HS-5 (cell line): ENCODE measurements at places on chromosomes 11 and 22.

DNA sequence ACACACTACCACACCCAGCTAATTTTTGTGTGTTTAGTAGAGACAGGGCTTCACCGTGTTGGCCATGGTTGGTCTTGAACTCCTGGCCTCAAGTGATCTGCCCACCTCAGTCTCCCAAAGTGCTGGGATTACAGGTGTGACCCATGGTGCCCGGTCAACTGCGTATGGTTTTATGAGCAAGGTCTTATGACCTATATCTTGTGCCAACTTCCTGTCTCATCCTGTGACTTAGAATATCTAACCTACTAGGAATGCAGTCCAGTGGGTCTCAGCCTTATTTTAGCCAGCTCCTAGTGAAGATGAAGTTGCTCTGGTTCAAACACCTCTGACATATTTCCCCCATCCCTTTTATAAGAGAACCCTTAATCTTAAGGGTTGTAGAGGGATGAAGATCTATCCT lies 66.1 kb upstream of the OR5AN1 start:
- no peak for DNase-seq

- DNase-seq: no peak
These were observed 144.0 kb downstream of the MPPED1 start for GRCh38 chr22:43555561-43556515.

- DNase-seq: no peak
These were observed at the start of gene MAJIN for GRCh38 chr11:64971421-64972233. Gene MAJIN (minus strand): TSS chr11:64972108. CDS start chr11:64959405, 12,703 bp downstream.

- DNase-seq: no peak
These were observed 25.7 kb downstream of the AMOTL1 start for GRCh38 chr11:94793822-94794221.

DNA sequence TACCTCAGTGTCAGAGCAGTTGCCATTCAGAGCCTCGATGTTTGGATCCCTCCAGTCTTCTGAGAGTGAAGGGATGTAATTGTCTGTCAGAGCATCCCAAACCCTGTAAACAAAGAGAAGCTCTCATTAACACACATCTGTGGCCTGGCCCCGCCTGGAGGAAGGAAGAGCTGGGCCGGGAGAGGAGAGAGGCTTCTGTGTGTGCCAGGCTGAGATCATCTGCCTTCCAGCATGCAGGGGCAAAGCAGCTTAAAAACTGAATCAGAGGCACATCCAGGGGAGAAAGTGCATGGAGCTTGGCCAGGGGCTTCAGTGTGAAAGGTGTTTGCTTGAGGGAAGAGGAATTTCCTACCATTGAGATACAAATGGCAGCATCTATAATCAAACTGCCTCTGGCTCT lies 14.5 kb downstream of the FEZ1 start:
- no peak for DNase-seq

DNA sequence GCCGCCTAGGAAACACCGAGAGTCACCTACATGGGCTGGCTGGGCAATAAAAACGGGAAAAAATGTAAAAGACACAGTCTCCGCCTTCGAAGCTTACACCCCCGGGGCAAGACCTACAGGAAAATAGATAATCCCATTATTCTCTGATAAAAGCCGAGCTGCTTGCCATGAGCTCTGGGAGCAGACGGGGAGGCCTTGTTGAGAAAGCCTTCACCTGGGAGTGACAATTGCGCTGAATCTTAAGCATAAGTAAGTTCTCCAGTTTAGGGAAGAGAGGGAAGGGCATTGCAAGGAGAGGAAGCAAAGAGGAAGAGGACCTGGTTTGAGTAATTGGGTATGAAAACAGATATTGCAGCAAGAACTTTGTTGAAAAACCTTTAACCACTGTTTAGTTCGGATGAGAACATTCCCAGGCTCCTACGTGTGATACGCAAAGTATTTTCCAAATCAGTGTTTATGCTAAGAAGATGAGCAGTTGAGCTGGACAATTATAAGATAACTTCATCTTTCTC lies 813 bp upstream of the BTBD10 start:
- DNase-seq: no peak

GRCh38 chr11:79312617-79313529 lies 128.0 kb downstream of the TENM4 start:
- DNase-seq: no peak

GRCh38 chr11:112381578-112381977 lies 120.9 kb upstream of the PLET1 start:
- no peak for DNase-seq

DNA sequence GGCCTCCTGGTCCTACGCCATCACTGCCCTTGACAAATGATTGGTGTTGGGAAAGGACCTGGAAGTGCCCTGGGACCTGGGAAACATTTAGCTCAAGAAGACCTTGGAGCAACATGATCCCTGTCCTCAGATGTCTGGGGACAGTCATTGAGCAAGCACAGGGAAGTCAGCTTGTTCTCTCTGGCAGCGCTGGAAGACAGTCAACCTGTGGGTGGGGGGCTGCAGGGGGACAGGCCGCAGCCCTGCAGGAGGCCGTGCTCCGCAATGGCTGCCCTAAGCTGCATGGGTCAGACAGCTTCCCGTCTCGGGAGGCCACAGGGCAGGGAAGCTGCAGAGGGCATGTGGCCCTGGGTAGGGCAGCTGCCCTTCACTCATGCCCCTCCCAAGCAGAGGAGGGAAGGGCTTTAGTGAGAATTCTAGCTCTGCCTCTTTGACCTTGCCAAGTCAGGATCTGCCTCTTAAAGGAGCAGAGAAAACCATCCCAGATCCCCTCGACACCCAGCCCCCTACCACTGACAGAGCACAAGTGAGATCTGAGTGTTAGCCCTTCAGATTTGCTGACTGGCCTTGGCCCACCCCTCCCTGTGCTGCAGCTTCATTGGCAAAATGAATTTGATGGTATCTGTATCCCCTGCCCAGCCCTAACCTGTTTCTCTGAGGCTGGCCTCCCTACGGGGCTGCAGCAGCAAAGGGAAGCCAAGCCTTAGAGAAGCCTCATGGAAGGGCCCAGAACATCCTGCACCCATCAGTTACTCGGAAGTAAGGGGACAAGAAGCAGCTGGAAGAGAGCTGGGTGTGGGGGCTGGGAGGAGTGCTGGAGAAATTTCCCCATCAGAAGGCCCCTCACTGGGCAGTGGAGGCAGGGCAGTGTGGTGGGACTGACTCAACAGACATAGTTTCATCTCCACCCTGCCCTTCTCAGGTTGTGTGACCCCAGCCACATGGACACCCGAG lies 6.2 kb upstream of the SREBF2 start:
- DNase-seq: no peak

DNA sequence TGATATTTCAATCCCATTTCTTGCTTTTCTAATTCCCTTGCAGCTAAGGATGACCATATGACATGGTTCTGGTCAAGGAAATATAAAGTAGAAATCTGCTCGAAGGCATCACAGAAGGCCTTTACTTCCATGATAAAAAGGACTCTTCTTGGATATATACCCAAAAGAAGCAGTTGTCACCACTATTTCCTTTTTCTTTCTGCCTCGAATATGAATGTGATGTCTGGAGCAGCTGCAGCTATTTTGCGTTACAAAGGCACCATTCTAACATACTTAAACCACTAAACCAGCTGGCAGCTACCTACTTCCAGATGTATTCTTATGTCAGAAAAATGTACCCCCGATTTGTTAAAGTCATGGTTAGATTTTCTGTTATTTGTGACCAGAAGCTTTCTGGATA lies 18.9 kb downstream of the EXPH5 start:
- no peak for DNase-seq

DNA sequence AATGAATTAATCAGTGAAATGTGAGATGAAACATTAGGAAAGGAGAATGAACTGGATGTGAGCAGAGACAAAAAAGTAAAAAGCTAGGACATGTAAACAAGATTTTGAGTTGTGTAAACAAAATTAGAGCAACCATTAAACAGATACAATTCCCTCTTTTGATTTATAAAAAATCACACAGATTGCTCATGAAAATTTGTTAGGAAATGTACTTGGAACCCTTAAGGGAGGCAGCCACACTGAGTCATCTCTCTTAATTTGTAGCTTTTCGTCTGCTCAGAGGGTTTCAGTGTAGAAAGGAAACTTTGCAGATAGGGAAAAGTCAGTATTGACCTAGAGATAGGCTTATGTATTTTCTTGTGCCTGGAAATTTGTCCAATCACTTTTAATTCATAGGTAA lies 49.6 kb upstream of the ME3 start:
- no peak for DNase-seq

DNA sequence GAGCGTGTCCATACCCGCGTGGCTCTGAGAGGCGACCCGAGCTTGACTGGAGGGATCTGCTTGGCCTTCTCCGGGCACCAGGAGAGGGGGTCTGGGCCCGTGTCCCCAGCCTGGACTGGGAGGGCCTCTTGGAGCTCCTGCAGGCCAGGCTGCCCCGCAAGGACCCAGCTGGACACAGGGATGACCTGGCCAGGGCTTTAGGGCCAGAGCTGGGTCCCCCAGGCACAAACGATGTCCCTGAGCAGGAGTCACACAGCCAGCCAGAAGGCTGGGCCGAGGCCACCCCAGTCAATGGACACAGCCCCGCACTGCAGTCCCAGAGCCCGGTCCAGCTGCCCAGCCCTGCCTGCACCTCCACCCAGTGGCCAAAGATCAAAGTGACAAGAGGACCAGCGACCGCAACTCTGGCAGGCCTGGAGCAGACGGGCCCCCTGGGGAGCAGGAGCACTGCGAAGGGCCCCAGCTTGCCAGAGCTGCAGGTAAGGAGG lies 38.2 kb downstream of the TRIOBP start:
- DNase-seq: no peak

- peak; percentile 18 for DNase-seq
These were observed 40.3 kb downstream of the BUD13 start for GRCh38 chr11:116732271-116733042.
